ENCODE measurements at places on chromosomes 6 and 20.

GRCh38 chr20:48236000-48236970 is 451.0 kb upstream of the SULF2 start:
- peak; percentile 16 for DNase-seq

GRCh38 chr6:70210462-70210861 is 92.4 kb downstream of the COL9A1 start:
- no peak for DNase-seq

- no peak for DNase-seq
These were observed 113.9 kb downstream of the CRYBG1 start for GRCh38 chr6:106474466-106474865.

GRCh38 chr20:47865912-47866311 is 80.6 kb upstream of the SULF2 start:
- no peak for DNase-seq

DNA sequence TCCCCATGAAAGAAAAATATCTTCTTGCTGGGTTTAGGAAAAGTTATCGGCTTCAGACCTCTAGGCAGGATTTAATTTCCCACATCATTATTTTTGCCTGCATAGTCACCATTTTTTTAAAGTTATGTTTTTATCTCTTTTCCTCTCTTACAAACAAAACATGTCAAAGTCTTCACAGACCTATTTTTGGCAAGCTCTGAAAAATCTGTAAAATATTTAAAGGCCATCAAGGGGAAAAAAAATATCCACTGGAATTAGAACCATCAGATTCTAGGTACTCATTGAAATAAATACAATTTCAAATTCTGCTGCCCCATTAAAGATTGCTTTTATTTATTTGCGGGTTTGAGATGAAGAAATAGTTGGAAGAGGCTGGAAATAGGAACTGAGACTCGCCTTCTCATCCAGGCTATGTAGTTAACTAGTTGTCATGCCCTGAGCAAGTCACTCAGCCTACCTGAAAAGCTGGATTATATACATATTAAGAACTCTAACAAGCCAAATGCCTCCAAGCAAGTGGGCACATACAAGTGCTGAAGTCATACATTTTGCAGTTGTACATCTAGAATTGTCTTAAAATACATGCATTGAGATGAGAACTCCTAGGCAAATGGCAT is 101.7 kb upstream of the SASH1 start:
- no peak for DNase-seq

- no peak for DNase-seq
These were observed 266.0 kb upstream of the CITED2 start for GRCh38 chr6:139640448-139640847.

DNA sequence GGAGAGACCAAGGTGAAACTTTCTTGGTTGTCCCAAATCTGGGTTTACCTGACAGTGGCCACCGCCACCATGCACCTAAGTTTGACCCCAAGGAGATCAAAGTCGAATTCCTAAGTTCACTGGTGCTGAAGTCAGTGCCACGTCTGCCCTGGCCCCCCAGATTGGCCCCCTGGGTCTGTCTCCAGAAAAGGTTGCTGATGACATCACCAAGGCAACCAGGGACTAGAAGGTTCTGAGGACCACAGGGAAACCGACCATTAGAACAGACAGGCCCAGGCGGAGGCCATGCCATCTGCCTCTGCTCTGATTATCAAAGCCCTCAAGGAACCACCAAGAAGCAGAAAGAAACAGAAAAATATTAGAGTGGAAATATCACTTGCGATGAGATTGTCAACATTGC is 91.2 kb downstream of the DLL1 start:
- no peak for DNase-seq

DNA sequence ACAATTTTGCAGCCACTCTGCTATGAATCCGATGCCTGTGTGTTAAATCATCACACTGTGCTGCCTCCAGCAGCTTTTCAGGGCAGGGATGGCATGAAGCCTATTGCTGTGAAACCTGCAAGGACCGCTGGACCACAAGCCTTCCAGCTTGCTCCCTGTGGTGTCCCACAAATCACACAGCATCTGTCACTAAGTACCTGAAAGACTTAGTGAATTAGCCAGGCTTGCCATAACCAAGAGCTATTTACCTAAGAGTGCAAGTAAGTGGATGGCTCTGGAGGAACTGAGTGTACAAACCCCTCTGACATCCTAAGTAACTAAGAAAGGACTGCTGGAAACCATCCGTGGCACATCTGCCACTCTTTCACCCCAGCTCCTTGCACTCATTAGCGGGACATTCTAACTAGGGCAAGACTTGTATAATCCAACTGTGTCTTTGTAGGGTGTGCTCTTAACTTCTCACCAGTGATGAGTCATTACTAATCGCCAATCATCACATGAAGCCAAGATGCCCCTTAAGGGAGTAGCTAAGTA is 34.7 kb downstream of the FOXQ1 start:
- DNase-seq: no peak

GRCh38 chr20:4813076-4813862 is 91.6 kb downstream of the PRND start:
- no peak for DNase-seq

GRCh38 chr20:16215041-16215440 is 358.2 kb downstream of the KIF16B start:
- DNase-seq: no peak

DNA sequence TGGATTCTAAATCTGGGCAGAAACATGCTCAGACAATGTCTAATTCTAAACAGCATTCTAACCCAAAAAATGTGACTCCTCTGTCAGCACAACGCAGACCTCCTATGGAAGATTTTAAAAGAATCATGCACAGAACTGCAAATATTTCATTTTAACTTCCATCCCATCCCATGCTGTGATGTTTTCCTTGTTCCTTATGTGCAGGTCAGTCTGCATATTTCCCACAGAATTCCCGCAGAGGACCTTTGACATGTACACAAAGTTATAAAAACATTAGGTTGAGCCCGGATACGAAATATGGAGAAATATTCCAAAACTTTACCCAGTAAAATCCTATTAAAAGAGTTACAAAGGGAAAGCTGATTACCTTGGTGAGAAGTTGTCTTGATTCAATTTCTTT is 467.1 kb upstream of the EPHA7 start:
- DNase-seq: no peak

- DNase-seq: no peak
These were observed 16.3 kb downstream of the ZNF133 start for GRCh38 chr20:18304618-18305017.

GRCh38 chr20:48282591-48283228 is 497.4 kb upstream of the SULF2 start:
- no peak for DNase-seq

GRCh38 chr6:37262446-37263026 is 4.6 kb upstream of the TMEM217 start:
- DNase-seq: no peak

GRCh38 chr6:15491986-15492269 is 170.9 kb downstream of the DTNBP1 start:
- DNase-seq: no peak

DNA sequence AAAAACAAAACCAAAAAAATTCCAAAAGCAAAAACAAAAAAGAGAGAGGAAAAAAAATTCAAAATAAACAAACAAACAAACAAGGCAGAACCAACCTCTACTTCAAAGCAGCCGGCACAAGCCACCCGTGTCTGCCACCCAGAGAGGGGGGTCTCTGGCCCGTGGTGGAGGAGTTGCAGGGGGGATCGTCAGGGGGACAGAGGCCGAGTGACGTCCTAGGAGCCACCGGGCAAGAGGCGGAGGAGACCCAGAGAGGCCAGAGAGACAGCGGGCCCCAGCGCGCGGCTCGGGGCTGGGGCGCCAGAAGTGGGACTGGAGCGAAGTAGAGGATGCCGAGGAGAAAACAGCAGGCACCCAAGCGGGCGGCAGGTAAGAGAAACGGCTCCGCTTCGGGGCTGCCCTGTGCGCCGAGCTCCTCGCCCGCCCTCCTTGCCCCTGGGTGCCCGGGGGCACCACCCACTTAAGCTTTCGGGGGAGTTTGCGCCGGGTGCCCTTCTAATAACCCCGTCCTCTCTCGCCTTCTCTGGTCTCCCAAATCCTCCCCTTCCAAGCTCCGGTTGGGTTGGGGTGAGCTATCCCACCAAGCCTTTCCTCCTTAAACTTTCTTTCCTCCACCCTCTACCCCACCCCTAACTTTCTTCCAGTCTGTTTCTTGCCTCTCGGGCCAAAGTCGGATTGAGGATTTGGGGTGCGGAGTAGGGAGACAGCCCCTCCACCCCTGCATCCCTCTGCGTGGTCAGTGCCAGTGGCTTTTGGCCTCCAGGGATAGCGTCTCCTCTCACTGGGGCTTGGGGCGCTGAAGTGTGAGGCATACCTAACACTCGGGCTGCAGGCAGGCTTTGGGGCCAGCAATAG is 1.0 kb downstream of the TSHZ2 start:
- no peak for DNase-seq

DNA sequence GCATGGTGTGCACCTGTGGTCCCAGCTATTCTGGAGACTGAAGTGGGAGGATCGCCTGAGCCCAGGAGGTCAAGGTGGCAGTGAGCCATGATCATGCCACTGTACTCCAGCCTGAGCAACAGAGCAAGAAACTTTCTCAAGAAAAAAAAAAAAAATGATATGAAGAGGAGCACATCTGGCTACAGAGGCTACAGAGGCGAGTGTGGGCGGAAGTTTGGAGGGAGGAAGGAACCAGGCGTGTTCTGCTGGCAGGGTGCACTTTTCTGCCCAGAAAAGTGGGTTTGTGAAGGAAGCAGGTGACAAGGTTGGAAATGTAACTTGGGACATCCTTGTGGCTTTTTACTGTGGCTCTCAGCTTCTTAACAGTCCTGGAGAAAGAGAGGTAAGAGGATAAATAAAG is 96.7 kb downstream of the SNX5 start:
- no peak for DNase-seq

DNA sequence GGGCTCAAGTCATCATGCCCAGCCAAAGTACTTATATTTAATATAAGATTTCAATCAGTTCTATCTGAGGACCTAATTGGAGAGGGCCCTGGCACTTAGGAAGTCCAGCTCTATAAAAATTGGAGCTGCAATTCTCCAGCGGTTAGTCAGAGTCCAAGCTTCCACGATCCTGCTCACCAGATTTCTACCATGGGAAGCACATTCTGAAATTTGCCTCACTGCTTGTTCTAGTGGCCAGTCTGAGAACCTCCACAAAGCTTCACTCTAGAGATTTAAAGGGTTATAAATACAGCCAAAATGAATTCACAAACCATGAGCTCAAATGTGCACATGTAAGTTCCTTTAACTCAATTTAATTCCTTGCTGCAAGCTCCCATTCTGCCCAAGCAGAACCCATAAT is 33.5 kb downstream of the PNLDC1 start:
- DNase-seq: no peak

GRCh38 chr20:19530006-19530405 is 228.1 kb upstream of the RIN2 start:
- DNase-seq: no peak

DNA sequence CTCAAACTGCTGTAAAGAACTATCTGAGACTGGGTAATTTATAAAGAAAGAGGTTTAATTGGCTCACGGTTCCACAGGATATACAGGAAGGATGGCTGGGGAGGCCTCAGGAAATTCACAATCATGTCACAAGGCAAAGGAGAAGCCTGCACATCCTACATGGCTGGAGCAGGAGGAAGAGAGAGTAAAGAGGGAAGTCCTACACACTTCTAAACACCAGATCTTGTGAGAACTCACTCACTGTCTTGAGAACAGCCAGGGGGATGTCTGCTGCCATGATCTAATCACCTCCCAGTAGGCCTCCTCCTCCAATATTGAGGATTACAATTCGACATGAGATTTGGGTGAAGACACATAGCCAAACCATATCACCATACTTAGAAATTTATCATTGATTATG is 1307.0 kb upstream of the GJE1 start:
- no peak for DNase-seq

DNA sequence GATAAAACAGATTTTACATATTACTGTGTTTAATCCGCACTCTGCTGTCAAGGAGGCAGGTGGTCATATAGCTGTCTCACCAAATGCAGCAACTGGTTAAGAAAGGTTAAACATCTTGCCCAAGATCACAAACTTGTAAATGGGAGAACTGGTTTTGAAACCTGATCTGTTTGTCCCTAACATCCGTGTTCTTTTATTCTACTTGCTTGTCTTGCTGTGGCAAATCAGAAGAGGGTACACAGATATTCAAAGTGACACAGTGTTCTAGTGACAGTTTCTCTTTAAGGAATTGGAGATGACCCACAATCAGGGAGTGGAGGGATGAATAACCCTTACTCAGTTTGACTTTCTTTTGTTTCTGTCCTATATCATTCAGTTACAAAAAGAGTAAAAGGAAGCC is 83.0 kb upstream of the SGK1 start:
- no peak for DNase-seq

DNA sequence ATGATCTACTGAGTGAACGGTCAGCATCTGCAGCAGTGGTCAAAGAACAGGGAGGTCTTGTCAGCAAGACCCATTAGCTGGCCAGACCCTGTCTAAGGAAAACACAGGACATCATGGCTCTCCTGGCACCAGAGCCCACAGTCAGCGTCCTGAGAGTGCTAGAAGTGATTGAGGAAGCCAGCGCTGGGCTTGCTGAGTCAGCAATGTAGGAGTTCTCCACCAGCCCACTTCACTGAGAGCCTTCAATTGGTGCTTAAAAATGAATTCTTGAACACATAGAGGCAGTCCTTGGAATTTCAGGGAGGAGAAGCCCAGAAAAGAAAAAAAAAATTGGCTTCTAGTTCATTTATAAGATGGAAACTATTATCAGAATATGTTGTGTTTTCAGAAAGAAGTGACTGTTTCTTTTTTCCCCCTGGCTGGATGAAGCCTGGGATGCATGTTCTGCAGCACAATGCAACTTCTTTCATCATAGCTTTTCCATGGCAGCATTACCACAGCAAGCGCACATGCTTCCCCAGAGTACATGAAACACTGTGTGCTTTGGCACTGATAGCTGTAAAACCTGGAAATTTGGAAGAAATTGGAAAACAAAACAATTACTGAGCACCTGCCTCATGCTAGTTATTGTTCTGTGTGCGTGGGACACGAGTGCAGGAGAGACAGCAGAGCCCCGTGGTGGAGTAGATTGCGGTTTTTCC is 899.9 kb downstream of the C6orf118 start:
- DNase-seq: no peak

DNA sequence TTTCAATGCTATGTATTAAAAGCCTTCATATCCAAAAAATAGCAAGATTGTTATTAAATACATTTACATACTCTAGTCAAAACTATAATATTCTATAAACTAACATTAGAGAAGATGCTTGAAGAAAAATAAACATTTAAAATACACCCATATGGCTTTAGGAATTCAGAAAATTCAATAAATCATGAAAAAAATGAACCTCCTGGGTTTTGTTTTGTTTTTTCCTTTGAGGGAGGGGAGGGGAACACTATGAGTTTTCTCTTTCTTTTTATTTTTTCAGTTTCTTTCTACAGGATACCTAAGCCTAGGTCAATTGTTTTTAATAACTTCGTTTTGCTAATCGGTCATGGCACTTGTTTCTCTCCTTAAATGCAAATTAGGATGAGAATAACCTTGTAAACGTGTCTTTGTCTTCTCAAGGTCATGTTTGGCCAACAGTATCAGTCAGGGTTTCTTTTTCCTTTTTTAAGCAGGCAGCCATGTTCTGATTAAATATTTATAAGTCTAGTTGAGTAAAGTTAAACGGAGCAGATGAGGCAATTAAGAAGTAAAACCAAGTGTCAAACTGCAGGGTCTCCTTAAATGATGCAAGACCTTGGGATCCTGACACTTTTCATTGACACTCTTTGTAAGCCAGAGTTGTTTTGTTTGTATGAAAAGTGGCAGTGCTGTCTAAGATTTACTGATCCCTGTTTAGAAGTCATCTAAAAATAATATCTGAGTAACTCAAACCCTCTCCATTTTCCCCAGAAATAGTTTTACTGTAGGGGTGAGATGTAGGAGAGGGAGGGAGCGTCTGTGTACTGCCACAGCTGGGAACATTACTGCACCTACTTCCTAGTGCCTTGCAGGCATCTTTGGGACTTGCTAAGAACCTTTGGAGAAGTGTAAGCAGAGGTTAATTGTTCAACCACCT is 392.3 kb downstream of the PLCB1 start:
- no peak for DNase-seq
